NCI-H2081 (cell line): ENCODE measurements at places on chromosomes 6 and 20.

GRCh38 chr6:7912736-7913517 lies 2.3 kb upstream of the TXNDC5 start:
- DNase-seq, result no peak

GRCh38 chr6:45643126-45643525 lies 265.4 kb upstream of the SUPT3H start:
- no peak for DNase-seq

GRCh38 chr6:49205526-49205925 lies 257.5 kb downstream of the MMUT start:
- DNase-seq, result peak; percentile 40

- no peak for DNase-seq
These were observed 7.0 kb downstream of the ADTRP start for GRCh38 chr6:11771473-11772048.

DNA sequence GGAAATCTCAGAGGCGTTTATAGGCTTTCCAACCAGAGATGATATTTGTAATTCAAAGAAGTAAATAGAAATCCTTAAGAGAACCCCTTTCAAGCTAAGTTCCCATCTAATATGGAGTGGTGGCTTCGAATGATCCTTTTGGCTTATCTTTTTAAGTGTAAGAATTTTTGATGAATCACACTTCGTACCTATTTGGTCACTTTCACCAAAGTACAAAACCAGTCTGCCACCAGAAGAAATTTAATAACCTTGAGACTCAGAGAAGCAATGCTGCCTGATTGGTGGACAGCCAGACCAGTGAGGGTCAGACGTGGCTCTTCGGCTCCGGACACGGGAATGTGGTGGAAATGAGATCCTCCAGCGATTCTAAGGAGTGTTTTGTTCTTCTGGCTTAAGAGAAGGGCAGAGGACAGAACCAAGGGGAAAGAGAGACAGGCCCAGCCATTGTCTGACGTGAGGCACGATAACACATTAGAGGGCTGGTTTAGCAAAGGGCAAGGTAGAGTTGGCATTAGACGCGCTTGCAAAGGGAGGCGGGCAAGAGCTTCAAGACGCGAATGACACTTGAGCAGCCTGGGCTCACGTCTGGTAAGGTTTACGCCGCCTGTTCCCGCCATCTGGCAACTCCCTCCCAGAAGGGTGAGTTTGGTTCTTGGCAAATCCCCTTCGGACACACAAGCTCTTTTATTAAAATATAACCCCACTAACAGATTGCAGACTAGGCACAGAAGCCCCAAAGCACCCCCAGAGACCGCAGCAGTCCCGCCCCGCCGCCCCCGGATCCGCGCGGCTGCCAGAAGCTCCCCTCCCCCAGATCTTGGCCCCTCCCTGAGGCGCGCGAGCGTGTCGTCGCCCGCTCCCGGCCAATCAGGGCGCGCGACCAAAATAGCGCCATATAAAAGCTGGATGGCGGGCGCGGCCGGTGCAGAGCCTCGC lies 50.0 kb upstream of the EZR start:
- peak; percentile 86 for DNase-seq

- DNase-seq, result no peak
These were observed 2.8 kb downstream of the RAET1E start for GRCh38 chr6:149895048-149895590.

DNA sequence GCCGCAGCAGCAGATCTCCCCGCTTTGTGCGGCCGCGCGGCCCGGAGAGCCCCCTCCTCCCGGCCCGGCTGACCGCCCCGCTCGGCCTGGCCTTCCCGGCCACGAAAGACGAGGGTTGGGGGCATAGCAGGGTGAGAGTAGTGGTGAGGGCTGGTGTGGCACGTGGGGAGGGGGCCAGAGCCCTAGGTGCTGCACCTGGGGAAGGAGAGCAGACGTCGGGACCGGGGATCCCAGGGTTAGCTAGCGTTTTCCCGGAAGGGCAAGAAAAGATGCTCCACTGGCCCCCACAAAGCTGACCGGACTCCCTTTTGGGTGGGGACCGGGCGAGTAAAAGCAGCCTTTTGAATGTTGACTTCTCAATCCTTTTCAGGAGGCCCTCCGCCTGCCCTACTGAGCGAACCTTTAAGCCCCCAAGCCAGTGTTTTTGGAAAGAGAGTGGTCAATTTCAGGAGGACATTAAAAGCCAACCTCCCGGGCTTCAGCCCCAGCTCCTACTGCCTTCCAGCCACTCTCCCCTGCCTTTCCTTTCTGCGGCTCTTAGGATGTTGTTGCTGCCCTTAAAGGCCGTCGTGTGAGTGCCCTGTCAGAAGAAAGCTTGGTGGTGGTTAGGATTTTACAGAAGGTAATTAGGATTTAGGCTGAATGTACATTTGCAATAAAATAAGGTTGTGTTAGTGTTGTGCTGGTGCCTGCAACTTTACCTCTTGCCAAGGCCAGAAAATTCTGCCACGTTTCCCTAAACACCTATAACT lies 648 bp upstream of the BACH2 start:
- DNase-seq, result no peak

- DNase-seq, result no peak
These were observed 67.4 kb upstream of the ARHGAP18 start for GRCh38 chr6:129777371-129777770.

GRCh38 chr6:160742090-160742489 lies 40.0 kb downstream of the PLG start:
- DNase-seq, result no peak

DNA sequence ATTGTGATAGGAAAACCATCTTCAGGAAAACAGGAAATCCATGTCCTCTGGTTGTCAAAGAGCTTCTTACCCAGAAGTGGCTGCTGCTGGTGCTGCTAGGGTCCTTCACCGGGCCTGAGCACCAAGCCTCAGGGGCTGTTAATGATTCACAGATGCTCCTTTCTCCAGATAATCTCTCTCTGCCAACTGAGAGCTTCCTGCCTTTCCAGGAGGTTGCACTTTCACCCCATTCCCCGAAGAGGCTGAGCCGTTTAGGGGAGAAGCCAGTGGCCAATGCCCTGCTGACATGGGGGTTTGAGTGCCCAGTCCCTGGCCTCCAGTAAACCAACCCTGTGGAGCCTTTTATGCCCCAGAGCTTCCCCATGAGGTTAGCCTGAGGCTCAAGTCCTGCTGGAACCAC lies 122.4 kb downstream of the CBLN4 start:
- no peak for DNase-seq

GRCh38 chr6:128500014-128500413 lies 20.4 kb downstream of the PTPRK start:
- no peak for DNase-seq

- DNase-seq, result no peak
These were observed 33.3 kb upstream of the SOX4 start for GRCh38 chr6:21560249-21560648.

- no peak for DNase-seq
These were observed 19.2 kb downstream of the ZSCAN12 start for GRCh38 chr6:28380381-28380780.

DNA sequence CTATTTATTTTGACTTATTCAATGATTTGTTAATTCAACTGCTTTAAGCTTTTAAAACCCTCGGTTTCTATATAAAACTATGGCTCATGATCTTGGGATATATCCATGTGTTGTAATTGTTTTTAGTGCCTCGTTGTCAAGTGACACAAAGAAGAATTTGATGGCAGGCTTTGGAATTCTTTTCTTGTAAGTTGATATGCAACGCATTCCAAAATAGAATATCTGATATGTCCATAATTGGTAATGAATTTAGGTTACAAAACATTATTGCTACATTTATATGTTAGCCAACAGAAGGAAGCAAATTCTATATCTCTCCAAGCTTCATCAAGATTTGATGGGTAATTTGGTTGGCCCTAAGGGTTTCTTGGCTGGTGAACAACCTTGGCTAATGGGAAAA lies 220.4 kb upstream of the RIMS1 start:
- no peak for DNase-seq

DNA sequence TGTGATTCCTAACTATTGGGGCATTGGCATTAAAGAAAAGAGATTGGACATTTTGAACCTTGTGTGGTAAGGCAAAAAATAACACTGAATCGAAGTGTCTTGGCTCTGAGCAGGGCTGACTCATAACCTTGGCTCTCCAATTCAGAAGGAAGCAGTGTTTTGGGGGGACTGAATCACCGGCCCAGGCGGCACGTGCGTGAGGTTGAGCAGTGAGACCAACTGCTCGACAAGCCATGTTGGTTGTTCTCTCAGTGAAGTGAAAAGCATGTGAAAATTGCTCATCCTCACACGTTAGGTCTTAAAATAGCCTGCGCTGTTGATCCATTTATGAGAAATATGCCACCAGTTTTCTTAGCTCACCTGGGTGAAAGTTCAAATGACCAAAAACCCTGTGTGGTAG lies 137.8 kb upstream of the SPACA1 start:
- no peak for DNase-seq

GRCh38 chr6:139240161-139241010 lies 51.4 kb downstream of the TXLNB start:
- DNase-seq, result peak; percentile 81

GRCh38 chr6:170347091-170347490 lies 40.5 kb downstream of the FAM120B start:
- DNase-seq, result no peak

GRCh38 chr20:8933381-8933807 lies 135.5 kb upstream of the PLCB4 start:
- no peak for DNase-seq

DNA sequence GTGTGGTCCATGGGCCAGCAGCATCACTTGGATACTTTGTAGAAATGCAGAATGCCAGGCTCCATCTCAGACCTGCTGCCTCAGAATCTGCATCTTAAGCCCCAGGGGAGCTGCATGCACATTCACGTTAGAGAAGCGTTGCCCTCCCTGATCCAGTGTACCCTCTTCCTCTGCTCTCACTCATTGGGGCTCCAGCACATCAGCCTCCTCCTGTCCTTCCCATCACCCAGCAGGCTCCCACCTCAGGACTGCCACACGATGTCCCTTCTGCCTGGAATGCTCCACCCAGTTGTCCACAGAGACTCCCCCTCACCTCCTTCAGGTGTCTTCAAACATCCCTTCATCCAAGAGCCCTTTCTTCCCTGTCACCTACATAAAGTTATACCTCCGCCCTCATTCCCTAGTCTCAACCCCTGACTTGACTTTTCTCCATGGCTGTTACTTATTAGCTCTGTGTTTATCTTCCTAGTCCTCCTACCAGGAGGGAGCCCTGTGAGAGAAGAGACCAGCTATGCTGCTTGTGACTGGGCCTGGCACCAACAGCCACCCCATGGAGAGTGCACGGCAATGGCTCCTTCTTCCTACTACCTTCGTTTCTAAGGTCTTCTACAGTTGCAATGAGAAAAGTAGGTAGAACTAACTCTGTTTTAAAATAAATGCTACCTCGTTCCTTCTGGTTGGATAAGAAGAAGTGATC lies 3.3 kb upstream of the ACSS1 start:
- DNase-seq, result no peak

DNA sequence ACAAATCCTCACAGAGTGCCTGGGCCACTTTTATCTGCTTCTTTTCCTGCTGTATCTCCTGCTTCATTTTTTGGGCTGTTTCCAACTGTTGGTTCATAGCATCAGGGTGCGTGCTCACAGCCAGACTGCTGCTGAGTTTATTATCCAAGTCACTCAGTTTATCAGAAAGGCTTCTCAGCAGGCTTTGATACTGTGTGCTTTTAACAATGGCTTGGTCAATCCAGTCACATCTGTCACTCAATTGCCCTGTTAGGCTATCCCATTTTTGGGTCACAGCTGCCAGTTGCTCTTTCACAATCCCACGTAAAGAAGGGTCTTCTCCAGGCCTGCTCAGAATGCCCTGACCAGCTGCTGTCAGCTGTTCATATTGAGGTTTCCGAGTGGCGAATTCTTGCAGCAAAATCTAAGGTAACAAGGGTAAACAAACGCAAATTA lies 87.2 kb downstream of the DST start:
- DNase-seq, result peak; percentile 73

GRCh38 chr6:7932625-7933024 lies 22.0 kb upstream of the TXNDC5 start:
- DNase-seq, result no peak

GRCh38 chr20:13821876-13822275 lies 37.0 kb downstream of the NDUFAF5 start:
- no peak for DNase-seq

- DNase-seq, result no peak
These were observed 209.4 kb upstream of the MCHR2 start for GRCh38 chr6:100203400-100203799.

GRCh38 chr6:80639181-80639629 lies 532.7 kb downstream of the BCKDHB start:
- DNase-seq, result no peak

GRCh38 chr20:64010711-64011237 lies 25.2 kb upstream of the C20orf204 start:
- DNase-seq, result no peak

- no peak for DNase-seq
These were observed 5.0 kb downstream of the MDFI start for GRCh38 chr6:41642960-41643898.

DNA sequence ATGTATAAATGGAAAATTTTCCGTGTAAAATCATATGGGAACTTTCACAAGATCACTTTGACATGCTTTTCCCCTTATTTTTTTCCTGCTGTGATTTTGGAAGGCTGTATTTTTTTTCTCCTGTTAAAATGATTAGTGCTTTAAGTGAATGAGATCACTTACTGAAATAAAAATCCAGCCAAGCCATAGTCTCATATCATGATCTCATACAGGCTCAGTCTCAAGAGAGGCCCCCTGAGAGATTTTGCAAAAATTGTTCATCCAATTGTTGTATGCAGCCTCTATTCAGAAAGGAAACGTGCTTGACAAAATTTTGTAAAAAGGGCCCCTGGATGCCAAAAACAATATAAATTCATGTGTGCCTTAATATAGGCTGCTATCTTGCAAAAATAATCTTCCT lies 528.2 kb downstream of the HDGFL1 start:
- no peak for DNase-seq

DNA sequence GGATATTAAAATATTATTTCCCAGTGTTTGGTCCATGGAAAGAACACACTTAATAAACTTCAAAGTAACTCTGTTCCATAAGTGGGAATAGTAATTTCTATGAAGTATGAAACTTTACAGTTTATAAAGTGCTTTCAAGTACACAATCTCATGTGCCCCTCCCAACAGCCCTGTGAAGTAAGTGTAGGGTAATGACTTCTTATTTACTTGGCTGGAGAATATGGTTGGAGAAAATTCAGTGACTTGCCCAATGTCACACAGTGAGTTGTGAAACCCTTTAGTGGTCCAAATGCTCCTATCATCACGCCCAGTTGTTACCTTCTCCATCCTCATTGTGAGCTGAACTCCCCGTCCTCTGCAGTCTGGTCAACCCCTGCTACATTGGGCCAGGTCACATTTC lies 141.2 kb downstream of the PDE7B start:
- no peak for DNase-seq

DNA sequence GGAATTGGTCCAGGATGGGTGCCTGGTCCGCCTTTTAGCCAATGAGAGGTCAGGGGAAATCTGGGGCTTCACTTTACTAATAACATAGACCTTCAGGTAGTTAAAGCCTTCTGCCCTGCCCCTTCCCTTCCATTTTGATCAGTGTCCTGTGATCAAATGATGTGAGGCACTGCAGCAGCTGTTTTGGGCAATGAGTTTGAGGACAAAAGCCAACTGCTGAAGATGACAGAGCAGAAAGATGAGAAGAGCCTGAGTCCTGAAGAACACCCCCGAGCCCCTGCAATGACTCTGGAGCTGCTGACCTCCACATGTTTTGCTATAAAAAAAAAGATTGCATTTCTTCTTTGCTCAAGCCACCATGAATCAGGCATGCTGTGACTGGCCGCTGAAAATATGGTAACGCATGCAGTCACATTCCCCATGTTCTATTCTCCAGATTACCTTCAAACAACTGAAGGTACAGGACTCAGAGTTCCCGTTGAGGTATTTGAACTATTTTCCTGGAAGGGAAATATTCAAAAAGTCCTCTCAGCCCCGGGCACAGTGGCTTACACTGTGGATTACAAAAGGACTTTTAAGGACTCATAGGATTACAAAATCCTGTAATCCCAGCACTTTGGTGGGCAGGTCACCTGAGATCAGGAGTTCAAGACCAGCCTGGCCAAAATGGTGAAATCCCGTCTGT lies 45.7 kb upstream of the B4GALT5 start:
- no peak for DNase-seq
